ENCODE measurements at places on chromosomes 3 and 15.

DNA sequence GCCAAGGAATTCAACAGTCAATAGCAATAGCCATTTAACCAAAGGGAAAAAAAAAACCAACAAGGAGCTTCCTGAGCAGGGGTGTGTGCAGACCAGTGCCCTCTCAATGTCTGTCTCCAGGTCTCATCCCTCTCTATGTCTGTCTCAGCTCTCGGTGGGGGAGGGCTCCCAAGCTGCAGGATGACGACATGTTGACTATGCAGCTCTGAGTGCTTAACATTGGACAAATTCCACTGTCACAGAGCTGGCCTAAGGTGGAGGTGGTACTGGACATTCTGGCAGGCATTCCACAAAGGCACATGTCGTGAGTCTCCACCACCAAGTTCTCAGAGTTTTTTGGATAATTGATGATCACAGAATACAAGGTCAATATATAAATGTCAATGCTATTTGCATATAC, 2.0 kb upstream of the CAPN7 start:
- no peak for DNase-seq

DNA sequence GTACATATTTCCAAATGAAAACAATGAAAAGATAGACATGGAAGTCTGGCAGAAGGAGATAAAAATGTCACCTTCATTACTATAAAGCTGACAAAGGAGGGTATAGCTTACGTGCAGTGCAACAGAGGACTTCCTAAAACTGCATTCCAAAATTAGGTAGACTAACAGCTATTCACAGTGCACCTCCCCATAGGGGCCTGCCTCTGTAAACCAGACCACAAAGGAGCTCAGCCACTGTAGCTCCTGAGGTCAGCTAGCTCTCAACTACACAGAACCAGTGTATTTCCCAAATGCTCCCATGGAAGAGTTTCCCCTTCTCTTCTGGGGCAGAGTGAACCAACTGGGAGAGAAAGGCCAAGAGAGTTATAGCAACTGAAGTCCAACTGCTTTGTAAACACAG, 31.2 kb upstream of the PHLDB2 start:
- DNase-seq: no peak

DNA sequence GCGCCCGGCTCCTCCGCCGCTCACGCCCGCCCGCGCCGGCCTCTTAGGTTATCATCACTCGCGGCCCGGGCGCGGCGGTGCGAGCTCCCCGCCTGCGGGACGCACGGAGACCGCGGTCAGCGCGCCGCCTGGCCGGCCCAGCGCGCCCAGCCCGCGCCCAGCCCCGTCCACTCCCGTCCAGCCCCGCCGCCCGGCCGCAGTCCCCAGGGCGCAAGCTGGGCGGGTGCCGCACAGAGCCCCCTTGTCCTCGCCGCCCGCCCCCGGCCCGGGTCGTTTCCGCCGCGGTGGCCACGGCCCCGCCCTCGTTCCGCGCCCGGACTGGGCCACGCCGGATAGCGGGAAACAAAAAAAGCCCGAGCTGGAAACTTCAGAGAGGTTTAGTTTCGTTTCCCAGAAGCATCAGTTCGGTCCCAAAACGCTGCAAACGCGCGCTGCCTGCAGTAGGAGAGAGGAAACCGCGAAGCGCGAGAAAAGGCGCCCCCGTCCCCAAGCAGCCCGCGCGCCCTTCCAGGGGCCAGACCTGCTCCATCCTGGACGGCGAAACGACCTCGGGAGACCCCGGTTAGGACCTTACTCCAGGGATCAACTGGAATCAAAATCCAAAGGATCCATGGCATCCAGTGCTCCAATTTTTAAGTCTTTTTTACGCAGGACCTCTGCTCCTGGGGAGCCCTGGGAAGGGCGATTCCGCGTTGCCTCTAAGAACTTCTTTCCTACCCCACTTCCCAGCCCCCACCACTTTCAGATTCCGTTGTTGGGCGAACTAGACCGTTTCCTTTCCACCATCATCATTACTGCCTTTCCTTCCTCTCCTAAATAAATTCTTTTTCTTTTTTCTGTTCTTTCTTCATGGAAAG, at the start of gene ATP10A:
Gene ATP10A, minus strand, starts transcription at position 217 of the 857 bp plus-strand sequence. CDS start 231 bp downstream, outside the sequence.
- no peak for DNase-seq

- DNase-seq: no peak
These were observed 607 bp upstream of the SENP2 start for GRCh38 chr3:185585518-185585858.

- no peak for DNase-seq
These were observed 691 bp upstream of the FSIP1 start for GRCh38 chr15:39783244-39783820.

DNA sequence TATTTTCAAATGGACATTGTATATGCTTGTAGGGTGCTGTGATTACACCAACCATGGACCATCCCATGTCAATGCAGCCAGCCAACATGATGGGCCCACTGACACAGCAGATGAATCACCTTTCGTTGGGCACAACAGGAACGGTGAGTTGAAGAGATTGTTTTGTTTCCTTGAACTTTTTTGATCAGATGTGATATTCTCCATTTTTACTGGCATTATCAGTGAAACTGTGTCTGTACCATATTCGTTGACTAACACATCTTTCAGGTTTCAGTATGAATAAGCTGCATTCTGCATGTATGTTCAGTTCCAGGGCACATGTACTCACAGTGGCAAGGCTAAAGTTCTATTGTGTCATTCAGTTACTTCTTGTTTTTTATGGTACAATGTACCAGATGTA, 655.2 kb downstream of the RBMS3 start:
- DNase-seq: no peak

GRCh38 chr3:61565569-61565968, 4.2 kb downstream of the PTPRG start:
- no peak for DNase-seq

GRCh38 chr3:9884555-9885165, 4.6 kb upstream of the CIDEC start:
- DNase-seq: no peak

GRCh38 chr15:67992834-67993233, 61.3 kb upstream of the PIAS1 start:
- no peak for DNase-seq

- DNase-seq: no peak
These were observed 20.8 kb downstream of the ARL14 start for GRCh38 chr3:160697637-160698380.

DNA sequence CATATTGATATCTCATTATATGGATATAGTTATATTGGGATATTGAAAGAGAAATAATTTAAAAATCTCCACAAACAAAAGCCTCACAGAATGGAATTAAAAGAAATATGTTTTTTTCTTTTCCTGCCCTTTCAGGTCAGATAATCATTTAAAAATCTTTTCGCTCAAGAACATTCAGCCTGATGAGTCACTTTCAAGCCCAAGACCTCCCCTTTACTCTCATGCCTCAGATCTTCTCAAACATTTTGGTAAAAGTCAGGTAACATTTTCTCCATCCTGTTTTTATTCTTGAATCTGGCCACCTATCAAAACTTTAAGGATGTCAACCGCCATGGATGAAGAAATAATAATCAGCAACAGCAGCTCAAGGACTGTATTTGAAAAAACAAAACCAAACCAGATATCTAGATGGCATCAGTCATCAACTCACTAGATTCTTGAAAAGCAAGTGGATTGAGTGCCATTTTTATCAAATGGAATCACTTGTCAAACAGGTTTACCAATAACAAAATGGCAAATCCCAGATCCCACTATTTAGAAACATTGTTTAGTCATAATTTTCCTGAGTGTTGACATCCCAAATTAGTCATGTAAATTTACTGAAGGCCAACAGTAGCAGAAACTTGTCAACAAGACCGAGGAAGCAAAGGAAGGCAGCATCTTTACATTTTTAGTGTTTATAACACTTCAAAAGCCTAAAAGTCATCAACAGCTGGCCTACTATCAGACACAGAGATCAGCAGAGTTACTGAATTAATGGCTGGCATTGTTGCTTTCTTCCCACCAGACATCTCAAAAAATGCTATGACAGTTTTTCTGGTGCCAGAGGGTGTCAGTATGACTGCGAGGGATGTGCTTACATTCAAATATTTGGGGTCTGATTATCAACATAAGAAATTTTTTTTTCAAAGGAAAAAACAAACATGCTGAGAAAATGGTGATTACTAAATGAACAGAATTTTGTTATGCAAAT, 444.7 kb downstream of the MAGI1 start:
- no peak for DNase-seq

- DNase-seq: no peak
These were observed 51.8 kb downstream of the SLC12A8 start for GRCh38 chr3:125160606-125161371.

DNA sequence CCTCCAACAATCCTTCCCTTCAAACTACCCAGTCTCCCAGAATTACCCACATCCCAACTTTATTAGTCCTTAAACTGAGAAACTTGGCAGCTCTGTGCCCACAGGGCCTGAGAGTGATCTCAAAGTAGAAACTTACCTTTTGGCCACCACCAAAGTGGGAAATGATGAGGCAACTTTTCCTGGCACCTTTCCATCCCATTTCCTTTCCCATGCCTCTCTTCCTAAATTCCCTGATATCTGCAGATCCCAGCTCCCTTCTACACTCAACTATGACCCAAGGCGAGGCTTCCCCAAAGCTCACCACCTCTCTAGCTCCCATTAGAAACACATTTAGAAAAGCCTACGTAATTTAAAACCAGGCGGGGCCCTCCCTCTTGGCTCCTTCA, 271.9 kb downstream of the FOXP1 start:
- no peak for DNase-seq

DNA sequence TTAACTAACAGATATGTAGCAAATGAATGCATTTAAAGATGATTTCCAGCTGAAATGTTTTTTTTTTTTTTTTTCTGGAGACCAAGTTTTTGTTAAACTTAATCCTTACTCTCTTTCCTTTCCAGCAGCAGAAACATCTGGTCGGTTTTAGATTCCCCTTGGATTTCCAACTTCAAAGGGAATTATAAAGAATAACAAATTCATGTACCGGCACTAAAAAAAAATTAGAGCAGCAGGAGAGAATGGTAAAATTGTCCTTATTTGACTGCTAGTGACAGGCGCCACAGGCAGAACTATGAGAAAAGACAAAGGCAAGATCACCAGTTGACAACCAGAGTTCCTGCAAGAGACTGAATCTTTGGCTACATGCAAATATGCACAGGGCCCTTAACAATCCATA, 393.3 kb downstream of the TIGIT start:
- no peak for DNase-seq

DNA sequence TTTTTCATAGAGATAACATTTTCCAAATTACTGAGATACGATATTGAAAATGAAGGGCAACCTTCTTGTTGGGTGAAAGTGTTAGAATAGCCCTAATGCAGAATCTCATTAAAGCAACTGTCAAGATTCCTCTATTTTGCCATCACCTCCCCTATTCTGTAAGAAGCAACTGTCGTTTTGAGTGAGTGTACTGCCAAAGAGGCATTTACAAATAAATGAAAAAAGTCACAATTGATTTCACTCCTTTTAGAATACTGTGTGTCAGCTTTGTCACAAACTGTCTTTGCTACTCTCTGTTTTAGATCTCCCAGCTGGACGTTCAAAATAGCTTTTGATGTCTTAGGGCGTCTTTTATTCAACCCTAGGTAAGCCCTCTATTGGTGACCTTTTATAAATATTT, 322.8 kb upstream of the NAALADL2 start:
- DNase-seq: no peak

DNA sequence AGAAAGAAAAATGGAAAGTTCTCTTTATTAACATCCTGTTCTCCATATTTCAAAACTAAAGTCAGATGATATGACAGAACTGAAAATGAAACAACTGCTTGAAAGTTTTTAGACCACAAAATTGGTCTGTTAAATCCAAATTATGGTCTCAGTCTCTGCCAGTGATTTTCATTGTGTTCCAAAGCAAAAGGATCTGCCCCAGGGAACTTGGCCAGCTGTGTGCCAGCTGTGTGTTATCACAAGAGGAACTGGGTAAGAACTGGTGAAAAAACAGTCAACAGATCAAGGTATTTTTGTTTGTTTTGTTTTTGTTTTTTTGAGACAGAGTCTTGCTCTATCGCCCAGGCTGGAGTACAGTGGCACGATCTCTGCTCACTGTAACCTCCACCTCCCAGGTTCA, 323.3 kb downstream of the CTNNB1 start:
- DNase-seq: no peak

GRCh38 chr3:165797551-165797950, 39.7 kb downstream of the BCHE start:
- DNase-seq: no peak

GRCh38 chr15:65405791-65406423, 16.8 kb downstream of the IGDCC4 start:
- no peak for DNase-seq

DNA sequence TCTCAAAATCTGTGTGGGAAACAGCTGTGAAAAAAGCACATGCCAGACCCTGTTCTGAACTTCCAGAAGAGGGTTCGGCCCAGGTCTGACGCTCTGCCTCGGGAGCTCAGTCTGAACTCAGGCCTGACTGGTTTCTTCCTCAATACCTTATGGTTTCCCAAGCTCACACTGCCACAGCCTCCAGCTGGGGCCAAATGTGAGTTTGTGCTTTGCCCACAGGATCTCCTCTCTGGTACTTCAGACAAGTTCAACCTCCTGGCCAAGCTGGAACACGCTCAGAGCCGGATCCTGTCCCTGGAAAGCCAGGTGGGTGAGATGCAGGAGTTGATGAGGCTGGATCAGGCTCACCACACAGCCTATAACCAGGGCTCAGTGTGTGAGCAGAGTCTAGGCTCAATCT, 33.8 kb downstream of the CYP11A1 start:
- DNase-seq: no peak

DNA sequence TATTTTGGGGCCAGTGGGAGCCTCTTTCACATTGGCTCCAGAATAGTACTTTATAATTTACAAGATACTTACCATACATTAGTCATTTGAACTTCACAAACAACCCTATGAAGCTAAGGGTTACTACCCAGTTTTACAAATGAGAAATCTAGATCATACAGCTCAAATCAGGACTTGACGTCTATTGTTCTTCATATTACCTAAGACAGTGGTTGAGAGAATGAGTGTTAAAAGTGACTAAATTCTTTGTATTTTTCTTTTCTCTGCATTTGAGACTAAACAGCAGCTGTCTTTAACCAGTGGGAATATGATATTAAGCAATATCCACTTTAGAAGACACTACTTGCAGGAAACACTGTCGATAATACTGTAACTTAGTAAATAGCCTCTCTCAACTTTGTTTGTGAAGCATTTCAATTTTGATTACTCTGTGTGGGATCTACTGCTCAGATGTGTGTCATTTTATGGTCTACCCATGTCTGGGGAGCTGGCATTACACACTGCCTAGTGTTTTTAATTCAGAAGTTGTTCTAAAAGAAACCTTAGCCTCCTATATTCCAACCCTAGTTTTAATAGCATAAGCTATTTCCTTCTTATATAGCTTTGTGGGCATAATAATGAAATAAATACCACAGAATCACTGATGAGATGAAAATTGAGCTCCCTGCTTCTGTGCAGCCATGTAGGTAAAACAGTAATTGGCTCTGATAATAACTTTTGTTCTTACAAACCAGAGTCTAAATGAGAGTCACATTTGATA, 45.9 kb downstream of the IQCH start:
- DNase-seq: no peak

DNA sequence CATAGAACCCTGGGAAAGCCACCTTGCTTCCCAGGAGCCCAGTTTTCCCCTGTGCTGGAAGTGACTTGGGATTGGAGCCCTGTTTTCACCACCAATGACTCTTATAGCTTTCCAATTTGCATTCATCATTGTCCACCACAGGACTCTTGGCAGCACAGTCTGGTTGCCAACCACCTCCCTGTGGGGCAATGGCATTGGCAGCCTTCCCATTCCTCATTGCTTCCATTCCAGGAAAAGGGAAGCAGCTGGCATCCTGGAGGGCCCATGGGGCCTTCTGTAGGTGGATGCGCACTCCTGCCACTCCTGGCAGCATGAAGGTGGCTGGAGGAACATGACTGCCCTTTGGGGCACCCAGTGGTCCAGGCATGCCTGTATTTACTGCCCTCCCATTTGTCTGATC, 57.7 kb downstream of the FEM1B start:
- no peak for DNase-seq

- DNase-seq: no peak
These were observed 215.2 kb downstream of the OSBPL10 start for GRCh38 chr3:31765871-31766270.

All from stimulated activated CD8-positive, alpha-beta memory T cell treated with anti-CD3 and anti-CD28 coated beads, Interleukin-4, amount 100 ng/mL, for 4 hours (primary cell).